ENCODE measurements at places on chromosomes 3 and 15. TPM values are rescaled to one million over a fixed set of nuclear protein-coding genes. Genes with fewer than 3 reads are reported as not detected.

The ADAMTS17 gene
- total RNA-seq: 6.8 TPM

The PYGO1 gene
- 11.5 TPM for total RNA-seq

The ZNF385D gene
- 0.46 TPM for total RNA-seq

The GPR62 gene
- total RNA-seq: 0.23 TPM

The DGKG gene
- 43.7 TPM for total RNA-seq

The FBXL22 gene
- 0.93 TPM for total RNA-seq

Measured in adrenal gland (tissue), 19 donors.